ENCODE measurements at places on chromosomes 3 and 15.

GRCh38 chr15:70873232-70874054, 18.8 kb downstream of the THAP10 start:
- DNase-seq: no peak

DNA sequence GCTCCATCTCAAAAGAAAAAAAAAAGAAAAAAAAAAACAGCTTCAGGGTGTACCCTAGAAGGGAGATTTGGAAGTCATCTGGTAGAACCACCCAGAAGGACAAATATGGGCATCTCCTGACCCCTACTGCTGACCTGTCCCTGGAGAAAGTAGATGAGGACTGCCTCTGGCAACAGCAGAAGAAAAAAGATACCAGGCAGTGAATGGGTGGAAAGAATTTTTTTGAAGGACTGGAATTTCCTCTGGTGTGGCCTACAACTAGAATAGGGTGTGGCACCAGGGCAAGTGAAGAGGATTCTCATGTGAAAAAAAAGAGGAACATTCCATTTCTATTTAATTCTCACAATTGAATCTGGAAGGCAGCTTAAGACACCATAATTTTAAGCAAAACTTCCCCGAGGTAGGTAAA, 3.1 kb downstream of the ANXA2 start:
- no peak for DNase-seq

GRCh38 chr15:73922186-73923151, 3.8 kb upstream of the LOXL1 start:
- no peak for DNase-seq

GRCh38 chr3:106125321-106125720, 256.5 kb upstream of the CBLB start:
- DNase-seq: no peak

GRCh38 chr3:123295901-123296250, 94.1 kb downstream of the SEC22A start:
- DNase-seq: no peak

DNA sequence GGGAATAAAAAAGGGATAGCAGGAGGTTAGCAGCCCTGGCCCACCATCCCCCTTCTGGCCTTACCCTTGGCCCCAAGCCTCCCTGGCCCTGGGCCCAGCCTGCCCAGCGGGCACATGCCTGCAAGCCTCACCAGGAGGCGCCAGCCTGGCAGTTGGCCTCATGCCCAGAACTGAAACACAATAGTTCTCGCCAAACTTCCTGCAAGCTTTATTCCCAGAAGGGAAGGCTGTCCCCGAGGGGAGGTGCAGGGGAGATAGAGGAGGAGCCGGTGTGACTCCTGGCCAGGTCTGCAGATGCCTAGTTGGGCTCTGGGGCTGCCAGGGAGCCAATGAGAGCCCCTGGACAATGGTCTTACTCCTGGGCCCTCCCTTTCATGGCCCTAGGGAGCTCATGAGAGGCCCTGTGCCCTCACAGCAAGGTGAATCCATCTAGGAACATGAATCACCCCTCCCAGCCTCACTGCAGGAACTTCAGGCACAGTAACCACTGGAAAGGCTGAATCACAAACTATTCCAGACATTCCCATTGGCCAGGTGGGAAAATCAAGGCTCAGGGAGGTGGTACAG, 4.0 kb downstream of the CCDC33 start:
- DNase-seq: no peak

GRCh38 chr15:65115542-65115941, 542 bp upstream of the UBAP1L start:
- no peak for DNase-seq

DNA sequence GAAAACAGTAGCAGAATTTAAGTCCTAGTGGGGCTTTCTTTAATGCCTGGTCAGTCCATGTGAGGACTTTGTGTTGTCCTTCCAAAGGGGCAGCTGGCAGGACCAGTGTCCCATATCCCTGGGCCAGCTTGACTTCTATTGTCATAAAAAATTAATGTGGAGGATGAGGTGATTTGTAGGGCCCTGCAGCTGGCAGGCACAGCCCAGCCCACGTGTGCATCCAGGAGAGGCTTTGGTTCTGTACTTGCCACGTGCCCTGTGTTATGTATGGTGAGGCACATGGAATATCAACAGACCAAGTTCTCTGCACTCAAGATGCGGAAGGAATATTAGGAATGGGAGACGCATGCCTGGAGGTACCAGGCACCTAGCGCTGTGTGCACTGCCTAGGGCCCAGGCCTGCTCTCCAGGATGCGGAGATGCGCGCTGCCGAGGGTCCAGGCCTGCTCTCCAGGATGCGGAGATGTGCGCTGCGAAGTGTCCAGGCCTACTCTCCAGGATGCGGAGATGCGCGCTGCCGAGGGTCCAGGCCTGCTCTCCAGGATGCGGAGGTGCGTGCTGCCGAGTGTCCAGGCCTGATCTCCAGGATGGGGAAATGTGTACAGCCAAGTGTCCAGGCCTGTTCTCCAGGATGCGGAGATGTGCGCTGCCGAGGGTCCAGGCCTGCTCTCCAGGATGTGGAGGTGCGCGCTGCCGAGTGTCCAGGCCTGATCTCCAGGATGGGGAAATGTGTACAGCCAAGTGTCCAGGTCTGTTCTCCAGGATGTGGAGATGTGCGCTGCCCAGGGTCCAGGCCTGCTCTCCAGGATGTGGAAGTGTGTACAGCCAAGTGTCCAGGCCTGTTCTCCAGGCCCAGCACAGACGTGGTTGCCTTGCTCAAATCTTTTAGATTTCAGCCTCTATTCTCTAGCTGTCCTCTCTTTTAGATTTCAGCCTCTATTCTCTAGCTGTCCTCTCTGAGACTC, 183.3 kb upstream of the ROPN1 start:
- DNase-seq: no peak

DNA sequence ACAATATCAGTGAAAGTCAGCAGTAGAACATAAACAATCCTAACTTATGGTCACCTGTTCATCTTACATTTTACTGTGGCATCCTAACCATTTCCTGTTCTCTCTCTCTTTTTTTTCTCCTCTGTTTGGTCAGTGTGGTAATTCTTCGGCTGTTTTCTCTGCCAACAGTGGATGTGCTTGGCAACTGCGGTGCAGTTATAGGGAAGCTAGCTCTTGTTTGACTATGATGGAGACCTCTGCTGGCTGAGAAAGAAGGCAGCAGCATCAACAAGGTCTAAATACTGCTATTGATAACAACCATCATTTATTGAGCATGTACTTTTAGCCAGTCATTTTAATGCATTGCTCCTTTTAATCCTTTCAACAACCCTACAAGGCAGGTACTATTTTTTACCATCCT, 723 bp upstream of the DRD3 start:
- no peak for DNase-seq

GRCh38 chr3:185677146-185677829, 91.2 kb downstream of the SENP2 start:
- no peak for DNase-seq

DNA sequence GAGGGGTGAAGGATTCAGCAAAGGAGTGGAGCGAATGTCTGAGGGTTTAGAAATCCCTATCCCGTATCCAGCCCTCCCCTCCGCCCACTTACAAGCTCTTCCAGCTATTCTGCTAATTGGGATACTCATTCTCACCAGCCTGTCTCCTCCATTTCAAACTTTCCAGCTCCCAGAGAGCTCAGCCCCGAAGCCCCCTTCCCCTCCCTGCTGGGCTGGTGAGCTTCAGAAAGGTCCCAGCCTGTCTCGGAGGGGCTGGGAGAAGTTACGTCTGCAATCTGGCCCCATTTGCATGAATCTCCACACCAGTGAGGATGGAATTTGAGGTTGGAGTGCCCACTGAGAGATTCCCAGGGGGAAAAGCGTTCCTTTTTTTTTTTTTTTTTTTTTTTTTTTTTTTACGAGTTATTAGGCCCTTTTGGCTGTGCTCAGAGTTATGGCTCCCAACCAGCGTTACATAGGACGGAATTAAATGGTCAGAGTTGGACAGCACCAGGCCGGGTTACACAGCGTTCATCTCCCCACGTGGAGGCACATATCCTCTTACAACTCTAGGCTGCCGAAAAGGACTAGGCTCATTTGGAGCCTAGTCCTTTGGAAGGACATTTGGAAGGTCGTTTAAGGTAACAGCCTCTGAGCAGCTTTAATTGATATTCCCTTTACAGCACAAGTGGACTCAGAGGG, 34.6 kb downstream of the FGD5 start:
- no peak for DNase-seq

- no peak for DNase-seq
These were observed 4.6 kb downstream of the SETD5 start for GRCh38 chr3:9401986-9402385.

DNA sequence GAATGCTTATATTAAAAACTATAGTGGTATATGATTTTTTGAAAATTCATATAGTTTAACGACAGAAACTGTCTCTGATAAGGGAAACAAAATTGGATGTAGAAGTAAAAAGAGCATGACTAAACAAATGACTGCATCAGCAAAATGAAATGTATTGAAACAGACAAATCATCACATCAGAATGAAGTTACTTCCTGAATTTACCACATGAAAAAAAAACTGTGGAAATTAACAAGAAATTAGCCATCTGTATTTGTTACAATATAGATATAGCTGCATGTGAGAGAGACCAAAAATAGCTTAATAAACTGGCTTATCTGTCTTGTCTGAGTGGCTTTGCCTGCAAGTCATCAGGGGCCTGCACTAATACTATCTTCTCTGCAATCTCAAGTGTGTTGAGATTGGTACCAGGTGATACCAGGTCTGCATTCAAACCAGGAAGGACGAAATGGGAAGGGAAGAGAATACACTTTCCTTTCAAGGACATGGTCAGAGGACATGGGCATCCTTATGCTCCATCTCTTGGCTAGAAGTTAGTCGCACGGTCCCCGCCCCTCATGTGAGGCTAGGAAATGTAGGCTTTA, 388.7 kb downstream of the GRM7 start:
- no peak for DNase-seq

DNA sequence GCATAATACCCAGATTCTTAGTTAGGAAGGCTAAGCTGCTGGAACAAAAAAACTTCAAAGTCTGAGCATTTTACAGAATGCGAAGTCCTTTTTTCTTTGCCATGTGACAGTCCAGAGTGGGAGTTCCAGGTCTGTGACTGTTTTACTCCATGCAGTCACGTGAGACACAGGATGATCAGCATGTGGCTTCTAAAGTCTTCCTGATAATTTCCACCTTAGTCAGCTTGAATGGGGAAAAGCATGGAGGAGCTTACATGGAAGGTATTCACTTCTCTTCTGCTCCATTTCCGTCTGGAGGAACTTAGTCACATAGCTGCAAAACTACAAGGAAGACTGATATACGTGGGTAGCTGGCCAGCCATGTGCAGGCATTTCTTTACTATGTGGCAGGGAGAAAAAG, 1.7 kb downstream of the SNTN start:
- no peak for DNase-seq

GRCh38 chr15:78727561-78727960, 83.7 kb downstream of the ADAMTS7 start:
- no peak for DNase-seq

DNA sequence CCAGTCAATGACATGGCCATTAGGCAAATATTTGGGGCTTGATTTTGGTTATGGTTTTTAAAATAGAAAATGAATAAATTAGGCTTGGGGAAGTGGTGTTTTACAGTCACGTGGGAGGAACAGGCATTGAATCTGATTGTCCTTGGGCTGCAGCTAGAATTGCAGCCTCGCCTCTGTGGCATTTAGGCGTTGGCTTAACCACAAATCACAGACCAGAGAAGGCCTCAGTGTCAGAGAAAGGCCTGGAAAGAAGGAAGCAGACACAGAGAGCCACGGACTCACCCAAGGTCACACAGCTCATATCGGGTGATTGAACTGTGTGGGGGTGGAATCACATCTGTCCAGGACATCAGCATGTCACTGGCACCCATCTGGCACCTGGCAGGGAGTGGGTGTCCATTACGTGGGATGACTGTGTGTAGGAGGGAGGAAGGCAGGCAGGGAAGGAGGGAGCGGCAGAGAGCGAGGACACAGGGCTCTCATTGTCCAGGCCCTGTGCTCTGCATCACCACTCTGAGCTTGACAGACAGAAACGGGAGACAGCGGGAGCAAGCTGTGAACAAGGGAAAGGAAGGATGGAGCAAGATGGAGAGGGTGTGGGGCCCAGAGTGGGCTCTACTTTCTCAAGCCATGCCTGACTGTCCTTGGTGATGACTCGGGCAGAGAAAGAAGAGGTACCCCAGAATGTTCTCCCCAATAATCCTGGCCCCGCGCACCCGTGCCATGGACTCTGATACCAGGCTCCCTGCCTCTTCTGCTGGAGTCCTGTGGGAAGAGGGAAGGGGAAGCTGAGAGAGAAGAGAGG, 186.4 kb downstream of the FAM43A start:
- no peak for DNase-seq

GRCh38 chr3:163218336-163218735, 1721.7 kb downstream of the OTOL1 start:
- DNase-seq: no peak

- DNase-seq: no peak
These were observed 613.3 kb downstream of the TUSC7 start for GRCh38 chr3:117322866-117323265.

- DNase-seq: no peak
These were observed 11.4 kb upstream of the SLC6A6 start for GRCh38 chr3:14391033-14391432.

- no peak for DNase-seq
These were observed 64.2 kb downstream of the TNIK start for GRCh38 chr3:171396048-171396447.

DNA sequence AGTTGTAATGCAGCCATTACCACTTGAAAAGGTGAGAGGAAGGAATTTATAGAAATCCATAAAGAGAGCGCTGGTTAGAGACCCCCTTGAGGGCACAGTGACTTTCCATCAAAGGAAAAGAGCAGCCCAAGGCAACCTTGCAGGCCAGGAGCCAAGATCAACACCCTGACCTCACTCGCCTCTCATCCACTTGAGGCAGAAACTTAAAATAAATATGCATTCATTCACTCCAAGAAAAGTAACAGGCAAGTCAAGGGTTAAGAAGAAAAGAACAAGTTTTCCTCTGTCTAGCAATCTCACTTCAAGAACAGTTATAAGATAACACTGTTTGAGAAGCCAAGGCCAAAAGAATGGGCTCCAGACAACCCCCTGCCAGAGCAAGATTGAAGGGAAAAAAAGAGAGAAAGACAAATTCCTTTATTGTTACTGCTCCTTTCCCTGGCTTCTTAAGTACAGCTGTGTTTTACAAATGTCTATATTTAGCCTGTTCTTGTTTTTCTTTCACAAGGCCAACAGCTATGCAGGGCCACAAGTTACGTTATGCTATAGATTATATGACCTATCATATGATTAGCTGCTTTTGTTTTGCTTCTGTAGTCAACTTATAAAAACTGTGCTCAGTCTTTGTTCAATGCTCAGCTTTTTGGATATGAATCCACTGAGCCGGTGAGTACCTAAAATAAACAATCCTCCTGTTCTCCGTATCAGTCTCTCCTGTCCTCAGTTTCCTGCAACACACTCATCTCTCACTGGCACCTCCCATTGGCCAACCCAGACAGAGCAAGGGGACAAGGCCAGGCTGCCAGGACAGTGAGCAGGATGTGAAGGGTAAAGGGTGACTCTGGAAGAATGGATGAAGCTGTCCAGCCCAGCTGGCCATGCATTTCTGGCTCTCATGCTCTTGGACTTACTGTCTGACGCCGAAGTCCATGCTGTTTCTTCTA, 15.8 kb upstream of the SSUH2 start:
- DNase-seq: no peak
